ENCODE measurements at places on chromosomes 3 and 15.

DNA sequence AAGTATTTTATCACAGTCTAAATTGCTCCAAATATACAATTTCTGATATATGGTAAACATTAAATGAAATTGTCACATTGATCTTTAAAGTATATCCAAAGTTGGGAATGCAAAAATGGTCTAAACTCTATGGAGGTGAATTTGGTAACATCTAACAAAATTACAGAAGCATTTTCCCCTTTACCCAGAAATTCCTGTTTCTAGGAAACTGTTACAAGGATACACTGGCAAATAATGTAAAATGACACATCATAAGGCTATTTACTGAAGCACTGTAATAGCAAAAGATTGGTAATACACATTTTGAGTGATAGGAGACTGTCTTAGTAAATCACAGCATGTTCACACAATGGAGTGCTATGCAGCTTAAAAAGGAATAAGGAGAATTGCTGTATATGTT, 50.0 kb upstream of the SLCO2A1 start:
- H3K27me3 ChIP-seq: no peaks in the 10 kb centered on the region
- no peak overlapping the region for H3K27ac ChIP-seq
- H3K4me1 ChIP-seq: no peaks in the 10 kb centered on the region

- no peak for DNase-seq
- H3K4me3 ChIP-seq: no peak overlapping the region
- H3K36me3 ChIP-seq: no peaks in the 10 kb centered on the region
- H3K27me3 ChIP-seq: no peaks in the 10 kb centered on the region
Observed at GRCh38 chr15:26115229-26115943, 252.3 kb upstream of the ATP10A start.

DNA sequence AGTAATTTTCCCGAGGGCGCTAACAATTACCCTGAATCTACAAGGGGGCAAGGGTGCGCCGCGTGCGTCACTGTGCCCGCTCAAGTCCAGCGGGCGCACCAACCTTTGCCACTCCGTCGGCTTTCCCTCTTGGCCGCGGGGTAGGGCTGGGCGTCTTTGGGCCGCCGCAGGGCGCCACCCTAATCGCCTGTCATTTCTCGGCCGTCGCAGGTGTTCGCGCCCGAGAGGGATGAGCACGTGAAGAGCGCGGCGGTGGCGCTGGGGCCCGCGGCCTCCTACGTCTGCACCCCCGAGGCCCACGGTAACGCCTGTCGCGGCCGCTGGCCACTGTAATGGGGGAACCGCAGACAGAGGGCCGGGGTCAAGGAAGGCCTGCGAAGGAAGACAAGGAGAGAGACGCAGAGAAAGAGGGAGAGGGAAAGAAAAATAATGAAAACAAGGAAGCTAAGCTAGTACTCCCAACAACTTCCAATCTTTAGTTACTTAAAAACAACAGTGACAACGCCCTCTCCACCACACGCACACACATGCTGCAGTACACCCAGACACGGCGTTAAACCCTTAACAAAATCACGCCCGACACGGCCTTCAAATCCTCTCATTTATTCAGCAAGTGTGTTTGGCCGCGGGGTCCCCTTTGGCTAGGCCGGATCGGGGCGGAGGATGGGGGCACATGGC, 3.8 kb downstream of the SKOR1 start:
- peaks cover 100% of the 10 kb centered on the region for H3K27me3 ChIP-seq
- no peaks in the 10 kb centered on the region for H3K36me3 ChIP-seq
- H3K4me3 ChIP-seq: no peak overlapping the region
- H3K4me1 ChIP-seq: peaks cover 64% of the 10 kb centered on the region
- H3K27ac ChIP-seq: no peak overlapping the region

DNA sequence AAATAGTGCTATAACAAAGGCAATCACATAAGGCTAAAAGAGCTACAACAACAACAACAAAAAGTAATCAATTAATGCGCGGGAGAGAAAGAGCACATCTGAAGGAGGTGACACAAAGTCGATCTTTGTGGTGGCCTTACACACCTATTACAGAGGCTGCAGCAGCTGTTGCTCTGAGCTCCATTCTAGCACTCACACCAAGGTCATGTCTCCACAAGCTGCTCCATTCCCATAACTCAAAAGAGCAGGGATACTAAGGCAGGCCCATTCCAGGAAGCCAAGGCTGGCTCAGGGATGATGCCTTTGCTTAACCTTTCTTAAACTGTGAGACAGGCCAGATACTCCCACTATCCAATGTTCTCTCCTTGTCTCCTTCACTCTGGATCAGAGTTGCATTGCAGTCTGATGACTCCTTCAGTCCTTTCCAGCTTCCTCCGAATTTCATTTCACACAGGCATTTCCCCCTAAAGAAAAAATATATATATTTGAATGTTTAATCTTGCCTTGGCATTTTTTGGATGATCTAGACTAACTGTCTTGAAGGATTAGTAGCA, 52.7 kb downstream of the SNTN start:
- no peaks in the 10 kb centered on the region for H3K27me3 ChIP-seq
- peaks cover 11% of the 10 kb centered on the region for H3K4me1 ChIP-seq
- no peak overlapping the region for H3K27ac ChIP-seq

GRCh38 chr3:77933926-77934325, 894.0 kb downstream of the ROBO2 start:
- H3K4me1 ChIP-seq: no peaks in the 10 kb centered on the region
- DNase-seq: no peak
- H3K27me3 ChIP-seq: no peaks in the 10 kb centered on the region
- H3K27ac ChIP-seq: no peak overlapping the region
- no peak overlapping the region for H3K4me3 ChIP-seq

DNA sequence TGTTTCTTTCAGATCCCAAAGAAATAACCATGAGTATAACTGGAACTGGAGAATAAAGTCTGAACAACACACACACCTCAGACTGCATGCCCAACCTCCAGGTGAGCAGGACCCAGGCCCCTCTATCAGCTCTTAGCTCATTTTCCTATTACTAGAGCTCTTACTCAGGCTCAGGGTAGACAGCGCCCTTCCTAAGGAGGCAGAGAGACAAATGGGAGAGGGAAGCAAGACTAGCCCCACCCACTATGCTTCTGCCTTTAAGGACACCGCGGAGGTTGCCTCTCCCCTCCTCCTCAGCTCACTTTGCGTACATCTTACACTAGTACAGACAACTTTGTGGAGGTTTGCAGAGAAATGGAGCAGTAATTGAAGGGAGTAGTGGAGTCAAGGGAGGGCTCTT, 44.0 kb upstream of the GLCE start:
- no peak overlapping the region for H3K27ac ChIP-seq
- H3K4me3 ChIP-seq: no peak overlapping the region
- H3K4me1 ChIP-seq: no peaks in the 10 kb centered on the region
- no peak for DNase-seq
- peaks cover 6% of the 10 kb centered on the region for H3K27me3 ChIP-seq
- no peaks in the 10 kb centered on the region for H3K36me3 ChIP-seq
